H4 (cell line): ENCODE measurements at places on chromosomes 4 and X. TPM values are rescaled to one million over a fixed set of nuclear protein-coding genes. Genes with fewer than 3 reads are reported as not detected.

The NEUROG2 gene
- total RNA-seq: not detected in 2 replicates

The KLF8 gene
- 0.12 TPM in 1 of 2 replicates, not detected in the other for total RNA-seq

The FHIP1A gene
- total RNA-seq: 1.8 and 5.5 TPM in 2 replicates

The ABCG2 gene
- 14.9 and 15.9 TPM in 2 replicates for total RNA-seq

The CLDN2 gene
- total RNA-seq: not detected in 2 replicates

The EIF1AX gene
- 31.7 and 52.5 TPM in 2 replicates for total RNA-seq

The ADAMTS3 gene
- total RNA-seq: 6.4 and 7.6 TPM in 2 replicates

The EREG gene
- total RNA-seq: not detected in 2 replicates

The PAGE1 gene
- total RNA-seq: 0.39 and 0.41 TPM in 2 replicates

The LRIT3 gene
- total RNA-seq: not detected in 2 replicates

- DNase-seq: peak; percentile 39
These were observed 2182.9 kb upstream of the TENM3 start for GRCh38 chr4:180060159-180060889.

- no peak for DNase-seq
These were observed 284.3 kb downstream of the ARHGAP10 start for GRCh38 chr4:148016063-148016637.

- DNase-seq: no peak
These were observed 274.7 kb upstream of the AGTR2 start for GRCh38 chrX:115895678-115896329.

- DNase-seq: no peak
These were observed 180.0 kb downstream of the SH3KBP1 start for GRCh38 chrX:19707246-19707871.

DNA sequence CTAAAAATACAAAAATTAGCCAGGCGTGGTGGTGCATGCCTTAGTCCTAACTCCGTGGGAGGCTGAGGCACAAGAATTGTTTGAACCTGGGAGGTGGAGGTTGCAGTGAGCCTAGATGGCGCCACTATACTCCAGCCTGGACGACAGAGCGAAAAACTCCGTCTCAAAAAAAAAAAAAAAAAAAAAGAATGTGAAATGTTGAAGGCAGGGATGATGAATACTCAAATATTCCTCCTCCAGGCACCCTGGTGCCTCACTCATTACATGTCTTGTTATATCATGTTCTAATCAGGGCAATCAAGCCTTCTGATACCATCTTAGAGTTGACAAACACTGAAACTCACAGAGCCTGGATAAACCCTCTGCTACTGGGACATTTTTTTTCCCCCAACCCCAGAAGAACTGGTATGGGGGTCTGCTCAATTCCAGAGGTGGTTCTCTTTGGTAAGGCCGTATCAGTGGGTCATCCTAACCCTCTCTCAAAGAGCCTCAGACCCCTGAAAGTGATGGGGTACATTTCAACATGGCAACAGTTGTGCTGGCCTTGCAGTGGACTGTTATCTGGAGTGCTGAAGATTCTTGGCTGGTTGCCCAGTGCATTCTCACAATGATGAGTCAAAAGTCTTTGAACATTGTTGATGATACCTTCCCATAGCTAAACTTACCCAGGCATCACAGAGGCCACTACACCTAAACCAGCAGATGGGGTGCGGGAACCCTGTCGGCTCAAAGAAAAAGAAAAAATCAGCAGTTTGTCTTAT is 2.4 kb upstream of the SH3KBP1 start:
- peak; percentile 27 for DNase-seq

- no peak for DNase-seq
These were observed 41.1 kb downstream of the HPF1 start for GRCh38 chr4:169716677-169717076.

- no peak for DNase-seq
These were observed 625.7 kb downstream of the SMARCA1 start for GRCh38 chrX:128897621-128898020.

- DNase-seq: no peak
These were observed 80.2 kb upstream of the SORBS2 start for GRCh38 chr4:185892165-185892564.

DNA sequence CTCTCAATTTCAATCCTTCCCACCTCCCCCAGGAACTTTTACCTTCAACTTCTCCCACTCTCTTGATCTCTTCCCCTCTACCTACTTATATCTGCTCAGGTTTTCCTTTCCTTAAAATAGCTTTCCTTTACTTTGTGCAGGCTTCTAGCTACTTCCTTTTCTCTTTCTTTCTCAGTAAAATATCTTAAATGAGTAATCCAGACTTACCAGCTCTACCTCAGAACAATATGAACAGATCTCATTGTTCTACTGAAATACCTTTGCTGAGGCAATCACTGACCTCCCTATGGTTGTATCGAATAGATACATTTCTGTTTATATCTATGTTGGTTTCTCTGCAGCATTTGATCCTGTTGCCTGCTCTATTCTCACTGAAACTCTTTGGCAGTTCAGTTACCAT is 86.7 kb upstream of the WDR44 start:
- DNase-seq: no peak

DNA sequence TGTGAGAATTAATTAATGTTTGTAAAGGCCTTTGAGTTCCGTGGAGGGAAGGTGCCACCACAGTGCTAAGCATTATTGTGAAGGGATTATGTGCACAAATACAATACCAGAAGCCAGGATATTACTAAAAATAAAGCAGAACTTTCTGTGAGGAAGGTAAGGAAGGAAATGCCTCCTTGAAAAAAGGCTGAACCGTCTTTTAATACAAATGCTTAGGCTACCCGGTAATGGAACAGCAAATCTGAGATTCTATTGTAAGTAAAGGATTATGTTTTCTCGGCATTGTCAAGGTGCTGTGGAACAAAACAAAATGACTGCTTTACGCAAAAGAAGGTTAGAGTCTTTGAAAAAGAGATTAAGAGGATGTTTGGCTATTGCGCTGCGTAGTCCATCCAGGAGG is 57.9 kb upstream of the SPRY1 start:
- DNase-seq: no peak

DNA sequence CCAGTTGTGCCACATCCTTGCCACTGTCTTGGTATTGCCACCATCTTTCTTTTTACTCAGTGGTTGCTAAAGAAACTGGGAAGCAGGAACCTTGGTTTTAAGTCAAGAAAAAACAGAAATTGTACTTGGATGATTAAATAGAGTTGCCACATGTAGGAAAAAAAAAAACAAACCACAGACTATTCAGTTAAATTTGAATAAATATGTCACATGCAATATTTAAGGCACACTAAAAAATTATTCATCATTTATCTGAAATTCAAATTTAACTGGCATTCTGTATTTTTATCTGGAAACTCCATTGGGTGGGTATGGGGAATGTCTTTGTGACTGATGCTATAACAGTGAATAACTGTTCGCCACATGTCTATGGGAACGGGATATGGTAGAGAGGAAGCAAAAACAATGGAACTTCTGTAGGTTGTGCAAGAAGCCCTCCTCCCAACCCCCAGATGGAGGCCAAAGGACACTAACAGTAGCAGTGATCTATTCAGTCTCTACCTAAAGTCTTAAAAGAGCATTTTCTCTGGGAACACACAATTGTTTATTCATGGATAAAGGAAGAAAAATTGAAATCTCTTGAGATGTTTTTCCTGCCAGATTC is 57.0 kb upstream of the PLAC8 start:
- no peak for DNase-seq

DNA sequence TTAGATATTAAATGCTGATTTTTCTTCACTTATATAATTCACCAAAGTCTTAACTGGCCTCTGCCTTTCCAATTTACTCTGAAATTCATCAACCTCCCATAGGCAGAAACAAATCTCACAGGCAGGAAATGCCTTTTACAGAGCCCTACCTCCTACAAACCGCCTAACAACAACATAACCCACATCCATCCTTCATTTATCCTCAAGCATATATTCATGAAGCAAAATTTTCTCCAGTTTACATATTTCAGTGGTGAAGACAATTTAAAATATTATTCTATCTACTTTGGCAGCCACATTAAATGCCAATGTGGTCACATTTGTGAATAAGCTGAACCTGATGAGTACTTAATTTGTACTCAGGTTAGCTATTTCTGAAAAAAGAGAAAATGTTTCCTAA is 30.3 kb downstream of the SEPSECS start:
- DNase-seq: no peak

DNA sequence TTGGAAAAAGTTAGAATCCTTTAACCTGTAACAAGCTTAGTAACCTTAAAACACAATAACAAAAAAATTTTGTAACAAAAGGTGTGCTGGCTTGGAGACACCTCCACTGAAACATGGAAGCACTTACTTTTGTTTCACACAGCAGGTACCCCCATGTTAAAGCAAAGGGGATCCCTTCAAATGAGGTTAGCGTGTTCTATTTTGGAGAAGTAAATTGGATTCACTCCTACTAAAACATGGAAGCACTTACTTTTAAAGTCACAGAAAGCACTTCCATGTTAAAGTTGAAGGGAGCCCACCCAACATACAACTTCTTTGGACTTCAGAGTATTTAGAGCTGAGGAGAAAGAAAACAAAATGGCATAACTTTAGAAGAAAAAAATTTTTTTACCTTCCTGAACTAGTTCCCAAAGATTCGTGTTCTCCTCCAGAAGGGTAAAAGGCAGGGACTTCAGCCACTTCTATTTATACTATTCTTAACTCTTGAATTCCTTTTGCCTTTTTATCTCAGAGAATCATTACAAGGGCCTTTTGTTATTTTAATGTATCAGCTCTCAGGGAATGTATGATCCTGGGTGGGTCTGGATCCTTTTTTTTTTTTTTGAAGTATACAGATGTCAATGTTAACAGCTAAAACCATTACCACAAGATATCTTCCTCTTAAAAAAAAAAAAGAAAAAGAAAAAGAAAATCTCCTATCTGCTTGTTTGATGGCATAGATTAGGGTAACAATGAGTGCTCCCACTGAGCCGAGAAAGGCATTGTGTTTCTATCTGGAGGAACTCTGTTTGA is 11.5 kb downstream of the LARP7 start:
- no peak for DNase-seq

- DNase-seq: no peak
These were observed 123.8 kb upstream of the CXCL13 start for GRCh38 chr4:77481856-77482255.

GRCh38 chr4:130124066-130124465 is 1028.1 kb downstream of the C4orf33 start:
- DNase-seq: no peak

DNA sequence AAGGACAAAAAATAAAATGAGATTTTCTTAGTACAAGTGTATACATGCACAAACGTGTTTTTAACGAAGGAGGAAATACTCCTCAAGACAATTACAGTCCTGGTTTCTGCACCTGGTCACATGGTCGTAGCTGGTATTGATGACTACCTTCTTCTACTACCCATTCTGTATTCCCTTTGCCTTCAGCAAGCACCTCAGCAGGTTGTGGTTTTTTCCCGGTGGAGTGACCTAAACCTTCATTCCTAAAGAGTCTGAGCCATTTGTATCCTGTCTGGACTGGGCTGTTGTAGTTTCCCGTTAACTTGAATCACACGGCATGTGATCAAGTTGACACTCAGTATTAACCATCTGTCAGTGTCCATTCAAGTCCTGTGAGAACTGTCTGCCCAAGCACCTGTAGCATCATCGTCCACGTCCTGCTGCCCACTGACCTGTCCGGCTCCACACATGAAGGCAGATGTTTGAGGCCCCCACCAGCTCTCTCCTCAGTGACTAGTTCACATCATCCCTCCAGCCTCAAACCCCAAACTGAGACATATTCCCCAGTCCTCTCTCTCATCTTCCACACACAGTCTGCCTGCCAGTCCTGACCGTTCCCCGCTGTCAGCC is 31.1 kb upstream of the TBC1D14 start:
- DNase-seq: no peak

DNA sequence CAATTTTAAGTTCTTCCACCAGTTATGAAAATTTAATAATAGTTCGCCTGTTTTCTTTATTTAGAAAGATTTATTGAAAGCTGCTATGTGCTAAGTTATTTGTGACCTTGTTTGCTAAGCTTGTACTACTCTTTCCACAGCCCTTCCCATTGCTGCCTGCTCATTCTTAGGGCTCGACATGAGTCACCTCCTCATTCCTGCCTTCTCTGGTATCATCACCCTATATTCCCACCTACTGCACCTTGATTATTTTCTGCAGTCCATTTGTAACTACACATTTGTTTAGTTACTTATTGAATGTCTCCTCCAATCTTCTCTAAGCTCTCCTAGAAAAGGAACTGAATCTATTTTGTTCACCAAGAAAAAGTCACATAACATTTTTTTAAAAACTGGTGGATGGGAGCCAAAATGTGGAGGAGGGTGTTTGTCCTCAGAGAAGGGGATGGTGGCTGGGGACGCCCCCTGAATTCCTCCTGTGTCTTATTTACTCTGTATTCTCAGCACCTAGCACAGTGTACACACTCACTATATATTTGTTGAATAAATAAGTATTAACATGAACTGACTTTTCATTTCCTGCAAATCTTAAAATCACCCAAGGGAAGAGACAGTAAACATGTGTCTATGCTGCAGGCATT is 3.7 kb upstream of the RAB9A start:
- no peak for DNase-seq

GRCh38 chrX:86322913-86323312 is 174.7 kb downstream of the DACH2 start:
- DNase-seq: no peak

GRCh38 chr4:96149894-96150293 is 310.0 kb downstream of the PDHA2 start:
- DNase-seq: no peak

GRCh38 chrX:148333989-148334388 is 166.4 kb upstream of the AFF2 start:
- no peak for DNase-seq

DNA sequence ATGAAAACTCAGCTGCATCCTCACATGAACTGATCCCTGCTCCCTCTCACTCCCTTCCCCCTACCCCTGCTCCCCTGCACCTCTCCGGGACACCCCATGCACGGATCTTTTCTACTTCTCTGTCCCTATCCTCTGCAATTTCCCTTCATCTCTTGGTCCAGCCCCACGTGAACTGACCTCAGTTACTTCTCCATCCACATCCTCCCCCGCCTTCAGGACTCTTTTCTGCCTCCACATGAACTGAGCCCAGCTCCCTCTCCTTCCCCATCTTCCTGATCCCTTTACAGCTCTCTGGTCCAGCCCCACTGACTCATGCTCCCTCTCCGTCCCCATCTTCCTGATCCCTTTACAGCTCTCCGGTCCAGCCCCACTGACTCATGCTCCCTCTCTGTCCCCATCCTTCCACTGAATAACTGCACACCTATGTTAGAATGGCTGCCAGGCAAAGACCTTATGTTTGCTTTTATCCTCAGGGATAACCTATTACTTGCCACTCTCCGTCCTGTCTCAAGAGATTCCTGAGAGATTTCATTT is 5.6 kb downstream of the CETN2 start:
- no peak for DNase-seq

DNA sequence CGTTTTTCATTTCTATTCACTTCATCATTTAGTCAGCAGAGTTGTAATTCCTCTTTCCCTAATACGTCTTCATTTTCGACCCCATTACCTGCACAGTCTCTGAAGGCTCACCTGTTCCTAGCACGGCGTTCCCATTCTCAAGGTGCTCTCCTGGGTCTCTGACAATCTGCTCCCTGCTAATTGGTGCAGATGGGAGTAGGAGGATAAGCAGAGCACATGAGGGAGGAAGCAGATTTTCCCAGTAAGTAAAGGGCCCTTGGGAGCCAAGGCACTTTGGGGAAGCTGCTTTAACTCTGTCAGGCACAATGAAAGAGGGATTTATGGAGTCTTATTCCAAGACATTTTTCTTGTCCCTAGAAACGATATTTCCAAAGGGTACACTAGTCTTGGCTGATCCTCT is 466.4 kb downstream of the STIM2 start:
- DNase-seq: no peak
